NCI-H1105 treated with DMSO at 0.1 percent for 48 hours (cell line): ENCODE measurements at places on chromosomes 1 and 21.

DNA sequence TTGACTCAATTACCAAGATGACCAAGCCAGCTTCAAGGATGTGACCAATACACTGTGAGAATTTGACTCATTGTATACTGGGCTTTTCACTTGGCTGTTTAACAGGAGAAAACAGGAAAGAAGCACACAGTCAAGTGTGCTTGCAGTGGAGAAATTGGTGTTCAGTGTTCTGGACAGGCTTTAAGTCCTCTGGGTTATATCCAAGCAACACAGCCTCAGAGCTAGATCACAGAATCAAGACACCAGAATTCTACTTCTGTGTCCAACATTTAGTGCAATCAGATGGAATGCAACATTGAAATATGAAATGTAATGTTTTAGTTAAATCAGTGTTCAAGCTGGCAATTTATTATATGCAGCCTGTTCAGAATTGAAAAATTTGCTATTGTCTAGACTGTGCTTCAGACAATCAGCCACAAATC lies 694.4 kb downstream of the LTN1 start:
- no peak for DNase-seq

GRCh38 chr1:29783508-29784275 lies 547.4 kb downstream of the PTPRU start:
- DNase-seq = no peak

DNA sequence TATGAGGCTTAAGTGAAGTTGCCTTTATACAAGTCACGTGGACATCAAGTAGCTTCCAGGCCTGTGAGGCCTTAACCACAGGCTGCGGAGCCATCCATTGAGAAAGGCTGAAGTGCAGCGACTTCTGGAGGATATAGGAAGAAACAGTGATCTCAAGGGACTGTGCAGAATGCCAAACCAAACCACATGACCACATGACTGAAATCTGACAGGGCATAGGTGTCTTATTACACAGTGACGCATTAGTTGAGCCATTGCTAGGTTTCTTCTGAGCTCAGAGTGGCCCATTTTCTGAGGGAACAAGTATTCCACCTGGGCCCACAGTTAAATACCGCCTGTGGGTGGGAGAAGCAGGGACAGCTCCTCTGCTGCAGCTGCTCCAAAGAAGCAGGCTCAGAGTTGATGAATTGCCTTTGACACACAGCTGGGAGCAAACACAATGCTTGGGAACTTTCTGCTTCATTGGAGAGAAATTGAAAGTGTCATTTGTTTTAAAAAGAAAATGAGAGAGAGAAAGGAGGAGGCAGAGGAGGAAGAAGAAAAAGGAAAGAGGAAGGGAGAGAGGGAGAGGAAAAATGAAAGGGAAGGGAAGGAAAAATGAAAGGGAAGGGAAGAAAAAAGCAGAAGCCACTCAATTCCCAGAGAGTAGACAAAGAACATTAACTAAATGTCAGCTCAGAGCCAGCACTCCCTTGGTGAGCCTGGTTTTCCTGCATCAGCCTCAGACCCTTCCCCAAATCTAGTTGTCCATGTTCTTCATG lies 94.4 kb downstream of the COLGALT2 start:
- DNase-seq = no peak

DNA sequence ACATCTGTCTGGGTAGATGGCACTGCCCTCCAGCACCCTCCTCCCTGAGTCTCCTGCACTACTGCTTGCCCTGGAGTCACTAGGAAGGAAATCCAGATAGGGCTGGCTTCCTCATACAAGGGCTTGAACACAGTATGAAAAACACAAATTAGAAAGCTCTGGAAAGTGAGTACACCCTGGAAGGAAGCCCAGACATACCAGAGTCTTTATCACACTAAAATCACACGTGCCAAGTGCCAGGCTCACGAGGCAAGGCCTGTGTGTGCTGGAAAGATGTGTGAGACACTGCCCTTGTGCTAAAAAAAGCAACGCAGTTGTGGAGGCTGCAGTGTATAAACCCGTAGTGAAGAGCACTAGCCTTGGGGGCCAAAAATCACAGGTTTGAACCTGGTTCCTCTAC lies 28.3 kb upstream of the S100A7 start:
- DNase-seq = no peak

DNA sequence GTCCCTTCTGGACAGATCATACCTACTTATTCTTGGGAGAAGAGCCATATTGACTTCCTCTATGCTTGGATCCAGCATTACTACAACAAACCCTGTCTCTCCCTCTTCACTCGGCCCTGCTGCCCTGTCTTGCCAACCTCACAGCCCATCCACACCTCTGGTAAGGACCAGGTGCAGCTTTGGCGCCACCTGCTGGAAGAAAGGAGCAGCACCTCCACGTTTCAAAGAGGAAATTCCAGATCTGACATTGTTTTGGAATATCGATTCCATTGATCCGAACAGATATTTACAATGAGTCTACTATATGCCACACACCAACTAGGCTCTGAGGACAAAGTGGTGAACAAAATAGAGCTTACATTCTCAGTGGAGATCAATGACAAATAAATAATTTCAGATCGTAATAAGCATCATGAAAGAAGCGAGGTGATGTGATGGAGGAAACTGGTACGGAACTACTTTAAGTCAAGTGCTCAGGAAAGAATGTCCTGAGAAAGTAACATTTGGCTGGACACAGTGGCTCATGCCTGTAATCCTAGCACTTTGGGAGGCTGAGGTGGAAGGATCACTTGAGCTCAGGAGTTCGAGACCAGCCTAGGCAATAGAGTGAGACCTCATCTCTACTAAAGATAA lies 18.7 kb downstream of the MFSD2A start:
- peak; percentile 67 for DNase-seq

GRCh38 chr1:204321665-204322064 lies 38.1 kb downstream of the PLEKHA6 start:
- DNase-seq = no peak

DNA sequence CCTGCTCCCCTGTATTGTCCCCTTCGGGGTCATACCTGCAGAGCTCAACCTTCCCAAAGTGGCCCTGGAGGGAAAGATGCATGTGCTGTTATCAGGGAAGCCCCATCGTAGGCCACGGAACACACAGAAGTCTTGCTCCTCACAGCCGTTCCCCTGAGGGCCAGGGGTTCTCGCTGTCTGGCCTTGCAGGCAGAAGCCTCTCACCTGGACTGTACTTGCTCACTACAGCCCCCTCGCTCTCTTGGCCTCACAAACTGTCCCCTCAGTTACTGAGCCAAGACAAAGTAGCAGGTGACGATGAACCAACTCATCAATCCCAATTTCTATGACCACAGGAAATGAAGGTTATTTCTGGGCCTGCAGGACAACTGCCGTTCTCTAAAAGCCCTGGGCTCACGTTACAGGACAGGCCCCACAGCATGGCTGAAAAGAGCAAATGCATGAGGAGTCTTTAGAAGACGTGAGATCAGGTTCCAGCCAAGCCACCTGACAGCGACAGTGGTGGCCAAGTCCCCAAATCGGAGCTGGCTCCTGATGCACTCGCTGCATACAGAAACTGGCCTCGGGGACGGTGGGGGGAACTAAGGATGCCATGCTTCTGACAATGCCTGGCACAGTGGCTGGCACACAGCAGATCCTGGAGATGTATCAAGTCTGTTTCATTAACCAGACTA lies 95.0 kb downstream of the RAVER2 start:
- no peak for DNase-seq

DNA sequence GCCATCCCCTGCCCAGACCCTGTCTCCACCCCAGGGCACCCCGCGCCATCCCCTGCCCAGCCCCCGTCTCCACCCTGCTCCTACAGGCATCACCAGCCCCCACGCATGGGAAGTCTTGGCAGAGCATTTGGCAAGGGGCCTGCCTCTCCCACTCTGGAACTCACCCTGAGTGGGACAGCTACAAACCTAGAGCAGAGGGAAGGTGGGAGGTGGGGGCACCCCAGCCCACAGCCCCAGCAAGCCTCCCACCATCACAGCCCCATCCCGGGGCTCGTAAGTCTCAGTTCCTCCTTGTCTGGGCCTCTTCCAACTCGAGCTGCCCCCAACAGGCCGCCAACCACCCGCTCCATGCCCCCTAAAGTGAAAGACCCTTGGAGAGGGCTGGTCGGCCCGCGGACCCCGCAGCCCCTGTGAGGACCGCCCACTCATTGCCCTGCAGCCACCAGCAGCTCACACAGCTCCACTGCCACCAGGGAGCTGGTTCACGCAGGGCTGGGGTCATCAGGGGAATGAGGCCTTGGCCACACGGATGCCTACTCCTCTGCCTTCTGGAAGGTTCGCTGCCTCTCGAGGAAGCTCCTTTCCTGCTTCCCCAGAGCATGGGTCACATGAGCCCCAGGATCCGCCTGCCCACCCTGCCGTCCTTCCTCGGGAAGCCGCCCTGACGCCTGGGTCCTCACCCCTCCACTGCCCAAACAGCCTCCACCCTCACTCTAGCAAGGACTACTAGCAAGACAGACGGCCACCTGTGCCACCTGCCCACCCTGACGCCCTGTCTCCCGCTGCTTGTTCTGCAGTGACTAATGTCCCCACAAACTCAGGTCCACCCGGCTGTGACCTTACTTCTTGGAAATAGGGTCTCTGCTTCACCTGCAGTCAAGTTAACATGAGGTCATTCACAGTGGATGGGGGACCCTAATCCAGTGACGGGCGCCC lies 14.4 kb downstream of the MEGF6 start:
- no peak for DNase-seq

GRCh38 chr1:26827106-26827604 lies 667 bp downstream of the ZDHHC18 start:
- DNase-seq = no peak

DNA sequence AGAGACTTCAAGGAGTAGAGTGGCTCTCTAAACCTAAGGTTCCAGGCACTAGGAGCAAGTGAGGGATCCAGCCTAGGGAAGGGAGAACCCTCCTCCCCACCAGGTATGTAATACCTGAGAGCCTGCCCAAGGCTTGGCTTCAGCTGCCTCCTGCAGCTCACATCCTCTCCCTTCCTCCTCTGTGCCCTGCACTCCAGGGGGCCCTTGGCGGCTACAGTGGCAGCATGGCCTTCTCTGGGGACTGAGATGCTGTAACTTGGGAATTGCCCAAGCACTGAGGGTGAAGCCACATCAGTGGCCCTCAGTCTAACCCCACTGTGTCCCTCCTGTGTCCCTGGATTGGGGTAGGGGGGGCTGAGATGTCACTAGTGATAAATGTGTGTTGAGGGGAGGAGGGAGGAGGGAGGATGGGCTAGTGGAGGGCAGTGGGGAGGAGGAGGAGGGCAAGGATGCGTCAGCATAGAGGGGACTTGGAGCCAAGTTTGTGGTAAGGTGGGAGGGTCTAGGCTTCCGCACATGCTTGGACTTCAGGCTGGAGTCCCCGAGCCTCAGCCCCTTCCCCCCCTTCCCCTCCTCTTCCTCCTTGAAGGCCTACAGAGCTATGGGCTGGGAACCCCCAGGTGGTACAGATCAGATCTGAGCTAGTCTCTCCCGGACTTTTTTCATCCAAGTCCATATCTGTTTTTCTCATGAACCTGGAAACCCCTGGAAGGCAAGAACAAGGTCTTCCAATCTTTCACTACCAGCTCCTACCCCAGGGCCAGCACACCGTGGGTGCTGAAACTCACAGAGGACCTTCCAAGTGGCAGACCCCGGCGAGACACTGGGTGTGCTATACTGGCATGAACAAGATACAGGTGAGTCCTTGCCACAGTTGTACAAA lies 17.5 kb downstream of the COL9A2 start:
- no peak for DNase-seq
